ENCODE measurements at places on chromosomes 6 and 20.

DNA sequence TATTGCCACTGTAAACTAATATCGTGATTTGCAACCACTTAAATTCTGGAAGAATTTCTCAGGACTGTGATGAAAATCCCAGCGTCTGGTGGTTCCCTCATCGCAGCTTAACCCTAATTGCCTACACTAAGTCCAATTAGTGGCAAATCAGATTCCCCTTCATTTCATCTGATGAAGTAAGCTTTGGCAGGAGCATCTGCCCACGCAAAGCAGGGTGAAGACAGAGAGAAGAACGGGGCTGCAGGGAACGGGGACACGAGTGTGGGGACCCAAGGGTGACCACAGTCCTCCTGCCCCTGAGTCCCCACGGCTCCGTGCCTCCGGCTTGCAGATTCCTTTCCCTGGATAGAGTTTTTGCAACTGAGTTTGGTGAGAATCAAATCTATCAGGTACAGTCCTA, 159.5 kb downstream of the LY86 start:
- DNase-seq: no peak

GRCh38 chr6:122730775-122731386, 48.6 kb upstream of the FABP7 start:
- DNase-seq: peak; percentile 59

- no peak for DNase-seq
Measured at GRCh38 chr6:55250400-55250799, 76.1 kb downstream of the HCRTR2 start.

- no peak for DNase-seq
Measured at GRCh38 chr20:4326195-4327065, 311.1 kb upstream of the RNF24 start.

DNA sequence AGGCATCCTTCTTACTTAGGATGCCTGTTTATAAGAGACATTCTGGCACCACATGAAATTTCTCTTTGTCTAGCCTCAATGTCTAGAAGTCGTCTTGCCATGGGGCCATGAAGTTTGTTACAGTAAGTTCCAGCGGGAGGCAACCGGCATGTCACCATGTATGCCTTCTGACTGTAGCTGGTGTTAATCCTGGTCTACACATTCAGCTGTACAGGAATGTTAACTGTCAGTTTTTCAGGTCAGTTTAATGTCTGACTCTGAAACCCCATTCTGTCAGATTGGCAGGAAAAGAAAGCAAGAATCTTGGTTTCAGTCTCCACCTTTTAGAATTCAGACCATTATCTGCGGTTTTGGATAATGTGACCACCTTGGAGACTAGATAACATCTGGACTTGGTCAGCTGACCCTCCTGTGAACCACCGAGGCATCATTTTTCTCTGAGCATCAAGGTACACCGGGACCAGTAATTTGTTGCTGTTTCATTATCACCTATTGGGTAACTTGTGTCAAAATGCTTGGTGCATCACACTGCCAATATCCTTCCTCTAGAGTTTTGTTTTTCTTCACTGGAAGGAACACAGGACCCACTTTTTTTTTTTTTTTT, 228.7 kb downstream of the DOK5 start:
- DNase-seq: no peak

DNA sequence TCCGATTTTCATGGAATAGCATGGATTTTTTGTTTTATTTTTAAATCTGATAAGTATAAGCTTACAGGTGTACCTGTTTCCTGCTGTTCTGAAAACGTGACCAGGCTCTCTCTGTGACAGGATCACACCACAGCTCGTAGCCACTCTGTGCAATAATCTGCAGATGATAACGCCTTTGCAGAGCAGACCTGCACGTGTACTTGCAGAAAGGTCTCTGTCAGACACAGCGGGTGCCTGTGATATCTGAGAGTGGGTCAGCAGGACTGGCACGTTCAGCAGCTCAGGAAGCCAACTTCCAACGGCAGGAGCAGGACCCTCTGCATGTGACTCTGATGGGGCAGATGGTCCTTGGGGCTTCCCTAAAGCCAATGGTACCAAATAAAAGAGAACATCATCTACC, 68.6 kb upstream of the HDDC2 start:
- DNase-seq: no peak

DNA sequence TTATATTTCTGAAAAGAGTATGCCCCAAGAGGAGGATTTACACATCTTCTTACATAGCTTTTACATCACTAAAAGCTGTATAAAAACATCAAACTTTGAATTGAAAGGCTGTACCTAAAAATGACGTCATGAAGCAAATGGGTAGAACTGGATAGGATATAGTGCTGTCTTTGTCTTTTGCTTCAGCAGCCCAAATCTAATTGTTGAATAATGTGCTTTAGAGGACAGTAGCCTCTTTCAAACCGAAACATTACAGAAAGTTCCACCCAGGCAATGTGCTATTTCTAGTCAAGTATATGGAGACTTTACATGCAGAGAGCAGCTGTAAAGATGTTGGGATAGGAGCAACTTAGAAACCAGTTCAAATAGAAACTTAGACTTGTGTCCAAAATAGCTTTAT, 51.9 kb downstream of the ADGRG6 start:
- DNase-seq: peak; percentile 34

GRCh38 chr20:45878076-45878761, 2.8 kb upstream of the ZSWIM1 start:
- DNase-seq: peak; percentile 84

DNA sequence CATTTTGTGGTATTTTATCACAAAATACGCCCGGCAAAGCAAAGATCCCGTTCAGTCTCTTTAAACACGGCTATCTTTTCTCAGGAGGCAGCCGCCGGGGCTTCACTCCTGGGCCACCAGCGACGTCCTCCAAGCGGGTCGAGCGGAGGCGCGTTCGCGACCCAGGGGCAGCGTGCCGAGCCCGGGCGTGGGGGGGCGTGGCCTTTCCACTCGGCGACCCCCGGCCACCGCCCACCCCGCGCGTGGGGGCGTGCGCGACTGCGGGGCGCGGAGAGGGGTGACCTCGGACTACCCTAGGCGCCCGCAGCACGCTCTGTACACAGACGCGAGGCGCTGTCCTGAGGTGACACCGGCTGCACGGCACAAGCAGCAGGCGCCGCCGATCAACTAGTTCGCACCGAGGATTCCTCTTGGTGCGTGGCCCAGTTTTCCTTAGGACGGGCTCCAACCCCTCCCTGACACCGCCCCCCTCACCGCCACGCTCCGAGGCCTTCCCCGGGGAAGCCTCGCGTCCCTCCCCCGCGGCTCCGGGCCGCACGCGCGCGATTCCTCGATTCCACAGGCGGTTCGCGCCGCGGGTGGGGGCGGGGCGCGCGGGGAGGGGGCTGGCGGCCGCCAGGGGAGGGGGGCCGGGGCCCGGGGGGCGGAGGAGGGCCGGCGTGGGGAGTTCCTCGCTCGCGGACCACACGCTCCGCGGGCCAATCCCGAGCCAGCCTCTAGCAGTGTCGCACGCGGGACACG, 1.1 kb upstream of the JARID2 start:
- DNase-seq: peak; percentile 94

DNA sequence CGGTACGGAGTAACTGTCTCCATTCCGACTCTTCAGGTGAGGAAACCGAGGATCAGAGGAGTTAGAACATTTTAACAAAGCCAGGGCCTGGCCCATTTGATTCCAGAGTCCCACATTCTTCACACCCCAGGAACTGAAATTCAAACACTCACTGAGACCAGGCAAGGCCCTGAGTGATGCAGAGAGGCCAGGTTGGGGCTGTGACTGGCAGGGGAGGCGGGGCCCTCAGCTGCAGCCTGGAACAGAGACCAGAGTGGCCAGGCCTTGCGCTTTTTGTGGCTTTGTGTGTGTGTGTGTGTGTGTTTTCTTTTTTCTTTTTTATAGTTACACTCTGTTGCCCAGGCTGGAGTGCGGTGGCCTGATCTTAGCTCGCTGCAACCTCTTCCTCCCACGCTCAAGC, 57.2 kb downstream of the BCAS4 start:
- DNase-seq: no peak

GRCh38 chr20:57393321-57394120, 2.3 kb downstream of the RBM38 start:
- DNase-seq: no peak

GRCh38 chr6:89360415-89360999, 8.0 kb upstream of the UBE2J1 start:
- no peak for DNase-seq

GRCh38 chr6:111997078-111997852, 56.6 kb upstream of the CCN6 start:
- DNase-seq: peak; percentile 95

DNA sequence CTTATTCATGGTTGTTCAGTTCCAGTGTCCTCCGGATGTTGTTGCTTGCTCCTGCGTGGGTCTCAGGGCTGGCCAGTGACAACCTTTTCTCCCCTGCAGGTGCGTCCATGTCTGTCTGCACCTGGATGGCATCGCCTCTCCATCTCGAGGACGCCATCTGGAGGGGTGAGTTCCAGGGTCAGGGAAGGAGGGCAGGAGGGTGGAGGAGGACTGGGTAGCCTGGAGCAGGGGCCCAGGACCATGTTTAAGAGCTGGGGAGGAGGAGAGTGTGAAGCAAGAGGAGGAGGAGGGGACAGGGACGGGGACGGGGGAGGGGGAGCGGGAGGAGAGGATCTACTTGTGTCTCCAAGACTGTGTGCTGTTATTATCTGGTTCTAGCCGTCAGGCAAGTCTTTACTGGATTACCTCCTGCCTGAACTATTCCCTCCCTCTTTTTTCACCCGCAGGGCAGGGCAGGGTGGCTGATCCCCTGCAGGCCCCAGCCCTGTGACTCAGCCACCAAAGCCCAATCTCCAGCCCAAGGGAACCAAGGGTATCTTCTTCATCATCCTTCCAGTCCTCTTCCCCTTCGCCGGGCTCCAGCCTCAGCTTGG, 32.2 kb upstream of the TULP1 start:
- no peak for DNase-seq

GRCh38 chr20:11459090-11459890, 458.4 kb upstream of the BTBD3 start:
- DNase-seq: peak; percentile 23

GRCh38 chr6:85050149-85050548, 285.8 kb upstream of the TBX18 start:
- DNase-seq: no peak

DNA sequence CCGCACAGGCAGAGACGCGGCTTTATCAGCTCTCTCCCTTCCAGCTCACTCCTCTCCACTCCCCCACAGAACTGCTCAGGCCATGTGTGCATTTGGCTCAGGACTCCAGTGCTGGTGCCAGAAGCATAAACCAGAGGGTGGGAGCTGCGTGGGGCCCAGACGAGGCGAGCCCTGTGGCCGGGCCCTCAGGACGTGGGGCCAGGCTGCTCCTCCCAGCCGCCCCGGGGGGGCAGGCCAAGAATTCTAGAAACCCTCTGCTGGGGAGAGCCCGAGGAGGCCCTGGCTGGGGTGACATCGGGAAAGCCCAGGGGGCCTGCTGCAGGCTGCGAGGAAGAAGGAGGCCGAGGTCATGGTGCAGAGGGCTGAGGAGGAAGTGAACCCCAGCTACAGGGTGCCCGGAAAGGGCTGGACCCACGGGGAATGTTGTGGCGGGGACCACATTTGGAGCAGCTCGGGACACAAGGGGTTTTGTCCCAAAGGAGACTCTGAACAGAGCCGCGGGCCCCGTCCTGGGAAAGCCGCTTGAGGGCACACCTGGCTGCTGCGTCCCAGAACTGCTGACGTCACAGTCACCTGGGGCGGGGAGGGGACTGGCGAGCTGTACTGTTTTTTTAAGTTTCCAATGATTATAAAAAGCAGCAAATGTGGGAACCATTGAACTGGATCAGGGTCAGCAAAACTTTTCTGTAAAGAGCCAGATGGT, 107.1 kb downstream of the BANF2 start:
- DNase-seq: peak; percentile 98

GRCh38 chr20:47117371-47117770, 222.7 kb downstream of the EYA2 start:
- DNase-seq: peak; percentile 81

- no peak for DNase-seq
Measured at GRCh38 chr6:34106421-34106820, 39.5 kb downstream of the GRM4 start.

DNA sequence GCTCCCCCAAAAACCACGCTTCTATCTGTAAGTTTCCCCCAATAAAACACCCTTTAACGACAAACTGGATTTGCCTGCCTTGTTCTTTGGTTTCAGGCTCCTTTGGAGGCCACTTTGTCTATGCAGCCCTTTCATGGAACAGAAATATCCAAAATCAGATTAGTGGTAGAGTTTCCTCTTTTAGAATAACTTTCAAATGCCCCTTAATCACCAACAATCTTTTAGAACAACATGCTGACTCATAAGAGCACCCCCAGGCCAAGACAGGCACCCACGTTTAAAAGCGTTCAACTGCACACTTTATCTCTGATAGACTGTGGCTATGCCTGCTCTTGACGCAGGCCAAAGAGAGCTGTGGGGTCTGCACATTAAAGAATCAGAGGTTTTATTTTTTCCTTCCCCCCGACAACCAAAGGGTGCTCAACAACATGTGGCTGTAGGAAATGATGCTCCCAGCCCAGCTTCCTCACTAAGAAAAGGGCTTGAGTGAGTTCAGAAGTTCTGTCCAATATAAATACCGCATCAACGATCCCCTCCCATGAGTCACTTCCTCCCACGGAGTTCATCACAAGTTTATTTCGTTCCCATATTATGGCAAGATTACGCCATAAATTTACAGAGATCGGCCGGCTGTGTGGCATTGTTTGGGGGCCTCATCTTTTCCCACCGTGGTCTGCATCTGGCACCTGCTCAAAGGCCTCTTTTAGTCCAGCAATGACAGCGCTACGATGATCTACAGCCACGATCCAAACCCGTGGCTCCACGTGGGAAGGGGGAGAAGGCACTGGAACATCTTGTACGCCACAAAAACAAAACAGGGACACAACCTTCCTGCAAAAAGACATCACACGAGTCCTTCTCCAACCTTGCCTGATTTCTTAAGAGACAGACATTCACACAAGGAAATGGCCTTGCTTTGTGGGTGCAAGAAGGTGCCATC, 88.8 kb upstream of the NFATC2 start:
- DNase-seq: peak; percentile 95

GRCh38 chr20:2778602-2779321, 21.7 kb downstream of the CPXM1 start:
- no peak for DNase-seq

DNA sequence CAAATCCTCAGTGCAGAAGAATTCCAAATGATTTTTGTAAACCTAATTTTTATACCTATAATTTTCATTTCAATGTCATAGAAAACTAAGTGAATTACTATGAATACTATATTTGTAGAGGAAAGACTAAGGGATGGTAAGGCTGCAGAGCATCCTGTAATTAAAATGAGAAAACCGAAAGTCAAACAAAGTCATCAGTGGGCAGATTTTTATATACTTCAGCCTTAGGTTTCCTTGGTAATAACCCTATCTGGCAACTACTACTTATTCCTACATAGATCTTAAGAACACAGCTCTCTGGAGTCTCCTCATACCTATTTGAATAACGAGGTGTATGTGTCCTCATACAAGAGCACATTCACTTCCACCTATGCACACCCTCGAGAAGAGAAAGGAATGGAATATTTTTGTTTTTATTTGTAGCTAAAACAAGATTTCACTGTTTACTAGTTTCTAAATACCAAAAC, 117.9 kb upstream of the SGK1 start:
- no peak for DNase-seq

- DNase-seq: peak; percentile 61
Measured at GRCh38 chr20:9225879-9226278, 157.0 kb downstream of the PLCB4 start.
